ENCODE measurements at places on chromosomes 6 and 20. TPM values are rescaled to one million over a fixed set of nuclear protein-coding genes. Genes with fewer than 3 reads are reported as not detected.

Gene CST1
- 1.1 TPM for total RNA-seq

Gene BPIFB1
- not detected for total RNA-seq

Gene PAK5
- not detected for total RNA-seq

Gene KCNQ2
- total RNA-seq = 0.61 TPM

Gene SLC17A3
- total RNA-seq = 0.86 TPM

Gene CLPSL1
- not detected for total RNA-seq

Gene ITPR3
- total RNA-seq = 51.0 TPM

Gene ATAT1
- total RNA-seq = 6.2 TPM

Gene LY6G5B
- total RNA-seq = 2.7 TPM

Gene C20orf144
- total RNA-seq = 0.08 TPM

Gene NKAPL
- total RNA-seq = not detected

Gene SLC22A16
- total RNA-seq = not detected

Gene TREML4
- total RNA-seq = not detected

Gene FUCA2
- 53.2 TPM for total RNA-seq
